ENCODE measurements at places on chromosomes 1 and 21.

GRCh38 chr1:72635719-72636118 lies 353.4 kb upstream of the NEGR1 start:
- no peak for DNase-seq

DNA sequence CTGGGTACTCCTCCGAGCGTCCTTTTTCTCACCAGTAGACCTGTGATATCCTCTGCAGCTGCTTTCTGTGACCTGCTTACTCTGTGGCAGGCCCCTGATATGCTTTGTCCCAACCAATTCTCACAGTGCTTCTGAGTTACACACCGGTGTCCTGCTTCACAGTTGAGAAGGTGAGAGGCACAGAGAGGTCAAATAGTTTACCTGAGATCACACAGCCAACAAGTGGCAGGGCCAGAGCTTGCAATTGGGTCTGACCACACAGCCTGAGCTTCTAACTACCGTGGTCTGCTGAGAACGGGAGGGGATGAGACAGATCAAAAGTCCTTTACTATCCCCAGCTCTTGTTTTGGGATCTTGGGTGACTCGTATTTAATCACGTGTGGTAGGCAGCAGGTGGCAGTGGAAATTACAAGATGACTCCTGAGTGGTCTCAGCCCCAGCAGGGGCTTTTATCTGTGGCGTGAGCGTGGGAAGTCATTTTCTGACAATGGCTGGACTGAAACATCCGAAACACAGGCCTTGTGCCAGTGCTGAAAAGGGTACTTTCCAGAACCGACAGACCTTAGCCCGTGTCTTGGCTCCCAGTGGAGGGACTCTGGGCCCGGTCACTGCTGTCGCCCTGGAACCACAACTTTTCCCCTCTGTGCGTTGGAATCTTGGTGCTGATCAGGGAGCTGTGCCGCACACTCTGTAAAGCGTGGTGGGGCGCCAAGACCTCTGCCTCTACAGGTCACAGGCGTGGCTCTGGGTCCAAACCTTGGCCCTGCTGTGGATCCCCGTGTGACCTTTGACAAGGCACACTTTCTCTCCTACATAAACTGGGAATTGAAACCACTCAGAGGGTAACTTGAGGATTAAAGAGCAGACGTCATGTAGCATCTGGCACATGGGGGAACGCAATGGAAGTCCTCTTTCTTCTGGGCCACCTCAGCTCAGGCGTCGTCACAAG lies 11.9 kb downstream of the THEMIS2 start:
- no peak for DNase-seq

- no peak for DNase-seq
Measured at GRCh38 chr1:230772457-230773395, 25.5 kb downstream of the CAPN9 start.

- DNase-seq: peak; percentile 3
Measured at GRCh38 chr1:201085902-201086735, 26.1 kb downstream of the CACNA1S start.

GRCh38 chr1:212561501-212561931 lies 47.0 kb upstream of the ATF3 start:
- no peak for DNase-seq

GRCh38 chr21:46211376-46211775 lies 17.2 kb downstream of the LSS start:
- DNase-seq: no peak

- no peak for DNase-seq
Measured at GRCh38 chr1:12353981-12354380, 124.2 kb downstream of the VPS13D start.

DNA sequence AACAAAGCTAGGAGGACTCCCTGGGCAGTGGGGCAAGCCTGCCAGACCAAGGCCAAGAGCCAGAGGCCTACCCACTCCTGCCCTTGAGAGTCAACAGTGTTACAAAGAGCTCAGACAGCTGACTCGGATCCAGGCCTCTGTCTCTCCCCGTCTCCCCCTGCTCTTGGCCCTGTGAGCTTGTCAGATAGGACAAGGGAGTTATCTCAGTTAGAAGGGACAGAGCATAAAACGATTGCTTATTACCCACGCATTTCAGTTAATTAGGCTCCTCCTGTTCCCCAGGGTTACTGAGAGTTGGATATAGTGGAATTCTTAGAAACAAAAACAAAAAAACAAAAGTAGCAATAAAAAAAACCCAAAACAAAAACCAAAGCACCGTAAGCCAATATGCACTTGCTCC lies 1.3 kb downstream of the SLC41A1 start:
- no peak for DNase-seq

GRCh38 chr21:37696936-37697335 lies 219.3 kb downstream of the KCNJ6 start:
- no peak for DNase-seq

DNA sequence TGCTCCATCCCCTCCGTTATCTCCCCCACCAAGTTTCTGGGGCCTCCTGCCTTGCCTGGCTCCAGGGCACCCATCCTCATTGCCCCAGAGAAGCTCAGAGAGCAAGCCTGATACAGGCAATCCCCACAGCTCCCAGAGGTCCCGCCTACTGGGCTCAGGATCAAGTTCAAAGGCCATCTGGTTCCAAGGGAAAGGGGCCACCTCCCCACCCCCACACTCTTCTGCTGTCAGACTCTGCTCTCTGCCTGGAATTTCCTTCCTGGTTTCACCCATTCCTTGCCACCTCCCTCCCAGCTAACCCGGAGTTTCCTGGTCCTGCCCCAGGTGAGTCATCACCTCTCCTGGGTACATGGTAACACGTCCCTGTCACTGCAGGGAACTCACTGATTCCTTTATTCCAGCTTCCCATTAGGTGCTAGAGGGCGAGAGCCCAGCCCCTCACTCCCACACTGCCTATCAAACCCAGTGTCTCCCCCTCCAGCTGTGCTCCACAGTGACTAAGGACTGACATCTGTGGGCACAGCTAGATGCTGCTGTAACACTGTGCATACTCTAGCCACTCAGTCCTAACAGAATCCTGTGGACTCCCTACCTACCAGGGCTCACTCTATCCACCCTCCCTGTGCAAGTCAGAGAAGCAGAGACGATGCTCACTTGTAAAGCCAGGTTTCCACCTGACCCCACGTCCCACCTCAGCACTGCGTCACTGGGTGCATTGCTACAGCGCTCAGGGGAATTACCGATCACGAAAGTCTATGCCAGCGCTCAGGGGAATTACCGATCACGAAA lies 21.8 kb downstream of the RSPH1 start:
- no peak for DNase-seq

GRCh38 chr1:211490821-211491415 lies 1.0 kb downstream of the RD3 start:
- no peak for DNase-seq

DNA sequence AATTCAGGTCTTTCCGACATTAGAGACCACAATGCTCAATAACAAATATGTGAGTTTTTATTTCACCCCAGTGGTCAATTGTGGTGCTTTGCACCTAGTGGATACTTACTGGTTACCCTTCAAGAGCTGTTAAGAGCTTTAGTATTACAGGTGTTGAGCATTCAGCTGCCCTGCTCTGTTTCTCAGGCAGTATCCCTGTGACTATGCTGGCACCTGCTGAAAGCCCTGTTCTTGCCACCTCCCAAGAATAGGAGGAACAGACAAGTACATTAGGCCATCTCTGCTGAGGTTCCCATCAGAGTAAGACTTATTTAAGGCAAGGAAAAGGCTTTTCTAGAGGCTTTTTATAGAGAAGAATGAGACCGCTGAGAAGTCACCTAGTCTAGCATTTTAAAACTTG lies 60.8 kb downstream of the NOS1AP start:
- no peak for DNase-seq

DNA sequence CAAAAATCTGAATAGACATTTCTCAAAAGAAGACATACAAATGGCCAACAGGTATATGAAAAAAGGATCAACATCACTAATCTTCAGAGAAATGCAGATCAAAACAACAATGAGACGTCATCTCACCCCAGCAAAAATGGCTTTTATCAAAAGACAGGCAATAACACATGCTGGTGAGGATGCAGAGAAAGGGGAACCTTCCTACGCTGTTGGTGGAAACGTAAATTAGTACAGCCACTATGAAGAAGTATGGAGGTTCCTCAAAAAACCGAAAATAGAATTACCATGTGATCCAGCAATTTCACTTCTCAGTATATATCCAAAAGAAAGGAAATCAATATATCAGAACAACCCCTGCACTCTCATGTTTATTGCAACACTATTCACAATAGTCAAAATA lies 65.1 kb upstream of the ATP1B1 start:
- DNase-seq: no peak

GRCh38 chr1:48673332-48674105 lies 103.2 kb downstream of the BEND5 start:
- DNase-seq: no peak

- no peak for DNase-seq
Measured at GRCh38 chr1:65165269-65165993, 17.4 kb downstream of the AK4 start.

DNA sequence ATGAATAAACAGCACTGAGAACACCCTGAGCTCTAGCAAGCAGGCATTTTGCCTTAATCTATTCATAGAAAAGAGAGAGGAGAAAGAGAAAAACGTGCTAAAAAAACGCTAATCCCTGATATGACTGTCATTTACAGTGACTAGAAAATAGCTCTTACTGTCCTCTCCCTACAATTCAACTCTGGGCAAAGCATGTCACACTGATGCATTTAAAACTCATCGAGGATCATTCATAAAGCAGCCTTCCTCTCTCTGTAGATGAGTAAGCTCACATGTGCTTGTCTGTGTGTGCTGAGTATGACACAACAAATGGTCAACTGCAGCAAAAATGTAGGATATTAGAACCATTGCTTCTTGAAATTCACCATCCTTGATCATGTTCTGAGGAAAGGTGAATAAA lies 109.0 kb downstream of the SGIP1 start:
- DNase-seq: no peak

GRCh38 chr21:41023936-41024335 lies 144.0 kb upstream of the BACE2 start:
- no peak for DNase-seq

- DNase-seq: no peak
Measured at GRCh38 chr1:897226-897625, 26.5 kb upstream of the SAMD11 start.

GRCh38 chr1:232111611-232112010 lies 485.0 kb downstream of the DISC1 start:
- DNase-seq: no peak

DNA sequence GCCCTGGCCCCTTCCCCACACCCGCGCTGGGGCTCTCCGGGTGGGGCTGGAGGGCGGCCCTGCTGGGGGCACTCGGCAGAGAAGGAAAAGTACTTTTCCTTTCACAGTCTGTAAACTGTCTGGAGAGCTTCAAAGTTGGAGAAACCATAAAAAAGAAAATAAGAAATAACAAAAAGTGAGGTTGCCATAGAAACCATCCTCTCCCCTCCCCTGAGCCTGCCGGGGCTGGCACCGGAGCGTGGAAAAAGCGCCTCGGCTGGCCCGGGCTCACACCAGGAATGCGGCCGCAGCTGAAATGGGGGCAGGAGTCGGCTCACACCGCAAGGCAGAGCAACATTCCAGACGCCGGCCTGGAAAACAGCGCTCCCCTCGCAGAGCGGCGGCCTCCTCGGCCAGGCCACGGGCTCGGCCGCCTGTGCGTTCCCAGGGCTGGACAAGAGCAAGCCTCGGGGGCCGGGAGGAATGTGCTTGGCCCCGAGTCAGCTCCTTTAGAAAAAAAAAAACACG lies 69.2 kb downstream of the MORN1 start:
- no peak for DNase-seq

DNA sequence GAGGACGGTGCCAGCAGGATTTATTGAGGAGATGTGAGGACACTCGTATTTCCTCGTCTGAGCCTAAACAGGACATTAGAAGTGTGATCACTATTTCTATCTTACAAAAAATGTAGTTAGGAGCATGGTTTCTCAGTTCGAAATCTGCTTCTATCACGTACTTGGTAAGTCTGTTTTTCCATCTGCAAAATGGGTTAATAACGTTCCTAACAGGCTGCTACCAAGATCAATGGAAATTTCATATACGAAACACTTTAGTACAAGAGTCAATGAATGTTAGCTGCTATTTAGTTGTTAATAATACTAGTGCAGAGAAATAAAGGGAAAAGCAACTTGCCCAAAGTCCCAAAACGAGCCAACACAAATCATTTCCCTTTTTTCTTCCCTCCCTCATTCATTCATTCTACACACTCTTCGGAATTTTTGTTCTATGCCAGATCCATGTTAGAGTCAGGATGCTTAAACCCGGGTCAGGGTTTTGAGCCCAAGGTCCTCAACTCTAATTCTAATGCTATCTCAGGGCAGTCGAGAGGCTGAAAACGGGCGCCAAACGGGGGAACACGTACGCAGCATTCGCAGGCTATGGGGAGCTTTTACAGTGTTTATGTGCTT lies 608 bp downstream of the SNRNP40 start:
- DNase-seq: no peak

DNA sequence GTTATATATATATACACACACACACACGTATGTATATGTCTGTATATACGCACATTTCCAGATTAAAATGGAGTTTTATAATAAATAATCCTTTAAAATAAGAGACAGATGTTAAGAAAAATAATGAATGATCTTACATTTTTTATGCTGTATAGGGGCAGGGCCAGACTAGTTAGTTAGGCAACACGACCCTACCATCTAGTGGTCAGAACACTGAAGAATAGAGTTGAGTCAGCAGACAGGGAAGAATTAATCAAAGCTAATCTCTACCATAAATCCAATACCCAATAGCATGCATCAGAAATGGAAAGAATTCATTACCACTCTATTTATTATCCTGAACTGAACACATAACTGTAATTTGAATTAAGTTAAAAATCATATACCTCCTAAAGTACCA lies 156.7 kb downstream of the BRINP3 start:
- no peak for DNase-seq

DNA sequence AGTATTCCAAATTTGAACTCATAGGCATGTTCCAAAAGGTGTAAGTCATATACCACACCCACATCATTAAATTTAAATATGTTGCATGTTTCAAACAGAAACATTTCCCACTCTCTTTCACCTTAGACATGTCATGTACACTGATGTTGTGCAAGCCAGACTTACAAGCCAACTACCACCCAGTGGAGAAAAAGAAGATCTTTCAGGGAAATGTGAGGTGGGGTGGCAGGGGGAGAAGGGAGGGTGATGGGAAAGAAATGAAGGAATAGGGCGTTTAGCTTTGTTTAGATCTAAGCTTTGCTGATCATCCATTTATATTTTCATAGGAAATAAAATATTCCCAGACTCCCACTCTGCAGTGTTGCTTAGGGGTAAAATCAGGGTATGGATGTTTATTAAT lies 1.6 kb downstream of the NEGR1 start:
- DNase-seq: no peak

- peak; percentile 75 for DNase-seq
Measured at GRCh38 chr1:161132410-161133219, at the start of gene DEDD. Gene DEDD (minus strand): TSS chr1:161132667. CDS start chr1:161124462, 8,205 bp downstream.

GRCh38 chr21:42521384-42521783 lies 7.7 kb downstream of the SLC37A1 start:
- no peak for DNase-seq

- no peak for DNase-seq
Measured at GRCh38 chr1:228883535-228883934, 148.3 kb downstream of the RHOU start.

DNA sequence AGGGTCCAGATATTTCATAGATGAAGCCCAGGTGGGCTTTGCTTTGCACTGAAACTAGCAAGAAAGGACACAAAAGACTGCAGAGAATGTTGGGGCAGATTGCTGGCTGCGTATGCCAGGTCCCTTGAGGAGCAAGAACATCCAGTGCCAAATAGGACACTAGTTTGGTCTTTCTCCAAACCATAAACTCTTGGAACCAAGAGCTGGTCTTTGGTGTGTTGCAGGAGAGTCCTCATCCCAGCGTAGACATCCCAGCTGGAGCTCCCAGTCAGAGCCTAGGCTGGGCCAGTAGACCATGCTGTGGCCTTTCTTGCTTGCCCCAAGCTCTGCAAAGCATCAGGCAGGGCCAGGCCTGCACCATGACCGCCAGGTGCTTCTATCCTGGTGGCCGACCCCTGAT lies 87.5 kb downstream of the ATP5PO start:
- no peak for DNase-seq
